ENCODE measurements at places on chromosomes 7 and 10. TPM values are rescaled to one million over a fixed set of nuclear protein-coding genes. Genes with fewer than 3 reads are reported as not detected.

Gene TFR2
- 6.2 TPM for total RNA-seq

Gene WDFY4
- total RNA-seq: 3.5 TPM

Gene PNLIPRP1
- total RNA-seq: not detected

Gene CAMK2B
- total RNA-seq: 39.1 TPM

Gene CALML5
- 3.3 TPM for total RNA-seq

Gene DPYSL4
- total RNA-seq: 55.0 TPM

Gene TCF7L2
- 21.1 TPM for total RNA-seq

Gene KCNH2
- total RNA-seq: 22.7 TPM

Gene CYP2E1
- 3.4 TPM for total RNA-seq

Gene TDRD1
- total RNA-seq: 0.38 TPM

Gene TLX1
- total RNA-seq: not detected

Gene PHTF2
- total RNA-seq: 39.7 TPM

Gene VPS37D
- total RNA-seq: 14.6 TPM

Gene CALHM3
- total RNA-seq: not detected

Gene ZNF277
- 43.4 TPM for total RNA-seq

Gene MMD2
- 5.7 TPM for total RNA-seq

Gene MNX1
- not detected for total RNA-seq

Gene GIMAP2
- total RNA-seq: 7.6 TPM

Gene VENTX
- 0.22 TPM for total RNA-seq

Gene NEUROG3
- not detected for total RNA-seq

Gene NKX1-2
- not detected for total RNA-seq

Gene NUTM2E
- 0.33 TPM for total RNA-seq

Gene KCND2
- 14.5 TPM for total RNA-seq

Gene DPY19L1
- 55.1 TPM for total RNA-seq

Gene BICC1
- total RNA-seq: 34.4 TPM

Gene OR2A2
- total RNA-seq: not detected

Gene GARIN1A
- total RNA-seq: 0.49 TPM

Gene TET1
- total RNA-seq: 55.9 TPM

Gene SHH
- total RNA-seq: 0.33 TPM

Gene MYOF
- total RNA-seq: 59.4 TPM

Gene UTF1
- not detected for total RNA-seq

Gene GNGT1
- 20.3 TPM for total RNA-seq

Gene ZNF273
- 17.6 TPM for total RNA-seq

Gene KCNIP2
- 12.5 TPM for total RNA-seq

Gene MKRN1
- total RNA-seq: 110 TPM

Gene NKX2-3
- not detected for total RNA-seq

Gene DMBT1
- total RNA-seq: 3.1 TPM
